ENCODE measurements at places on chromosomes 6 and 20. TPM values are rescaled to one million over a fixed set of nuclear protein-coding genes. Genes with fewer than 3 reads are reported as not detected.

GRCh38 chr6:2378046-2378657, 132.7 kb upstream of the GMDS start:
- H3K4me1 ChIP-seq: no peaks in the 10 kb centered on the region
- no peak for DNase-seq
- no peak overlapping the region for H3K27ac ChIP-seq
- H3K4me3 ChIP-seq: no peak overlapping the region

DNA sequence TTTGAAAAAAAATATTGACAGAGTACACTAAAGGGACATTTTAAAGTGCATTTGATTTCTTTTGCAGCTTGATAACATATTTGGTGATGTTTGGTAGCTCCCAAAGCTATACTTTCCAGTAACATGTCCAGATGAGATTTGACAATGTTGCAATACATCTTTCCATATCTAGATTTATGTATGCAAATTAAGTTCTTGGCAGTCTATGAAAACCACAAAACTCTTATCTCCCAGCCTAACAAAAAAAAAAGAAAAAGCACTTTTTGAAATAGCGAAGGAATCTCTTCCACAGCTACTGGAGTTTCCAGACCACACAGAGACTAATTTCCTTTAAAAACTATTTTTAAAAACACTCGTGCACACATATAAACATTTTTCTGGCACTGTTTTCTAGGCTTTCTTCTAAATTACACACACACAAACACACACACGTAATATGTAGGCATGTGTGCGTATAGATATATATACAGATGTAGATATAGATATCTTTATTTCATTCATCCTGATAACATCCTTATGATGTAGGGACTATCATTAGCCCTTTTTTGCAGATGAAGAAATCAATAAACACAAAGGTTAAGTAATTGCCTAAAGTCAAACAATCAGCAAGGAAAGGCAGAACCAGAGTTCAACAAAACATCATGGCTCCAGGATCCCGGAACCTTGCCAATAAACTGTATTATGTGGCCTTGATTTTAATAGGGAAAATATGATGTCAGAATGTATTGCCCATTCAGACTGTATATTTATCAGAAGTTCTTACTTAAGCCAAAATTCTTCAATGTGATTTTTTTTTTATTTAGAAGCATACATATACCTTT, 93.3 kb downstream of the ADGRB3 start:
- H3K27me3 ChIP-seq: no peaks in the 10 kb centered on the region
- H3K4me1 ChIP-seq: no peaks in the 10 kb centered on the region
- H3K36me3 ChIP-seq: no peaks in the 10 kb centered on the region
- no peak for DNase-seq
- no peak overlapping the region for H3K4me3 ChIP-seq

GRCh38 chr6:41750374-41750773, 3.2 kb upstream of the PGC start:
- no peak overlapping the region for H3K27ac ChIP-seq
- no peaks in the 10 kb centered on the region for H3K4me1 ChIP-seq
- H3K36me3 ChIP-seq: no peaks in the 10 kb centered on the region
- H3K4me3 ChIP-seq: no peak overlapping the region
- peaks cover 1% of the 10 kb centered on the region for H3K27me3 ChIP-seq

DNA sequence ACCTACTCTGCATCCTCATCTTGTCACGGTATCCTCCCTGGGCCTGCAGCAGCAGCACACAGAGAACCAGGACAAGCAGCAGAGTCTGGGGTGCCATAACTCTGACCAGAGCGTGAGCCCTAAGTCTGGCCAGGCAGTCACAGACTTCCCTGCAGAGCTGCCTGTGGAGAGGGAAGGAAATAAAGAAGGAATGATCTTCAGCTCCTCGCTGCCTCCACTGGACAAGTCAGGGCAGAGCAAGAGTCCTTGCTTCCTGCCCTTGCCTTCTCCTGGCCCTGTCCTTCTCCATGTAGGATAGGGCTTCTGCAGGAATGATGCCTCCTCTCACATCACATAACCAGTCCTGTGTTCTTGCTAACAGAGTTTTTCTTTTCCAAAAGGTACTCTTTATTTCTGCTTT, 15.9 kb upstream of the WFDC11 start:
- H3K27me3 ChIP-seq: peaks cover 12% of the 10 kb centered on the region
- H3K4me3 ChIP-seq: no peak overlapping the region
- H3K27ac ChIP-seq: no peak overlapping the region
- peaks cover 3% of the 10 kb centered on the region for H3K4me1 ChIP-seq

GRCh38 chr6:169213814-169214520, 39.7 kb downstream of the THBS2 start:
- H3K36me3 ChIP-seq: peaks cover 31% of the 10 kb centered on the region
- H3K27me3 ChIP-seq: peaks cover 24% of the 10 kb centered on the region
- H3K27ac ChIP-seq: no peak overlapping the region
- H3K4me3 ChIP-seq: no peak overlapping the region
- no peak for DNase-seq

DNA sequence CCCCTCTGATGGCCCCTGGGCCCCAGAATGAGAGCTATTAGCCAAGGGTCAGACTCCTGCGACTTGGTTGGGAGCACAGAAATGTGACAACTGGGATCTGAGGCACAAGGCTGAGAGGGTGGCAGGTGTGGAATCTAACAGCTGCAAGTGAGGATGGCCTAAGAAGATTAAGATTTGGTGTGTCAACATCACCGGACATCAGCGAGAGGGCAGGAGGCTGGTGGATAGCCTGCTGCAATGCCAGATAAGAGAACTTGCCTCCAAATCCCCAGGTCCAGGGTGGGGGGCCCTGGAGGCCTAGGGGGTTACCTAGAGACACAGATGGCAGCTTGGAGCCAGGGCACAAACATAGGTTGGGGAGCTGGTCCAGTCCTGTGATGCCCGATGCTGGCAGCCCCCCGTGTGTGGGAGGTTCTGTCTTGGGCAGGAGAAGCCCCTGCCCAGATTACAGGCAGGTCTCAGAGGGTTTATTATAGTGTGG, 155.8 kb downstream of the GRM4 start:
- H3K4me1 ChIP-seq: no peaks in the 10 kb centered on the region
- peaks cover 16% of the 10 kb centered on the region for H3K27me3 ChIP-seq
- H3K27ac ChIP-seq: no peak overlapping the region
- no peak for DNase-seq
- H3K36me3 ChIP-seq: no peaks in the 10 kb centered on the region
- no peak overlapping the region for H3K4me3 ChIP-seq

GRCh38 chr6:32940656-32941213, at the start of gene HLA-DMB:
HLA-DMB (minus strand) TSS chr6:32941028; CDS start chr6:32940807, 221 bp downstream.
- peak within 1 kb of the TSS; percentile 87 for H3K27ac ChIP-seq
- no peaks in the 10 kb centered on the region for H3K36me3 ChIP-seq
- H3K27me3 ChIP-seq: no peaks in the 10 kb centered on the region
- H3K4me3 ChIP-seq: peak within 1 kb of the TSS; percentile 89
- peaks cover 64% of the 10 kb centered on the region for H3K4me1 ChIP-seq
- no peak for DNase-seq

DNA sequence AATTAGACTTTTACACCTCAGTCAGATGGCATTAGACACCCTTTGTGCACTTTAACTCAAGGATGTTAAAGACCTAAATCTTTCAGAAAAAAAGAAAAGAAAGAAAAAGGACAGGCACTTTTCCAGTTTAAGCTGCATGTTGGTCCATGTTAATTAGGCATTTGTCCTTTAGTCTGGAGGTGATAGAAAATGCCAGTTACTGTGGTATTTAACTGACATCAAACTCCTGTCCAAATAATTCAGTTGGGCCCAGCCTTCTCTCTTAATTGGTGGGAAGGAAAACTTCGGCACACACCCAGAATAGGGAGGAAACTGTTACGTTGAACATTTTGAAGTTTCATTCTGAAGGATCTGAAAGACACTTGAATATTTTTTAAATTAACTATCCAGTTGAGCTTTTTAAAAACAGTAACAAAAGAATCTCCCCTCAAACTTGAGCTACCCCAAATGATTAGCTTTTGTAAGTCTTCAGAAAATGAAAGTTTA, 30.3 kb downstream of the RREB1 start:
- peaks cover 43% of the 10 kb centered on the region for H3K4me1 ChIP-seq
- no peaks in the 10 kb centered on the region for H3K36me3 ChIP-seq

GRCh38 chr20:23119456-23120216, 33.5 kb upstream of the CD93 start:
- DNase-seq: no peak
- no peaks in the 10 kb centered on the region for H3K36me3 ChIP-seq
- H3K4me3 ChIP-seq: no peak overlapping the region
- peaks cover 20% of the 10 kb centered on the region for H3K4me1 ChIP-seq
- H3K27me3 ChIP-seq: peaks cover 4% of the 10 kb centered on the region
- H3K27ac ChIP-seq: no peak overlapping the region

DNA sequence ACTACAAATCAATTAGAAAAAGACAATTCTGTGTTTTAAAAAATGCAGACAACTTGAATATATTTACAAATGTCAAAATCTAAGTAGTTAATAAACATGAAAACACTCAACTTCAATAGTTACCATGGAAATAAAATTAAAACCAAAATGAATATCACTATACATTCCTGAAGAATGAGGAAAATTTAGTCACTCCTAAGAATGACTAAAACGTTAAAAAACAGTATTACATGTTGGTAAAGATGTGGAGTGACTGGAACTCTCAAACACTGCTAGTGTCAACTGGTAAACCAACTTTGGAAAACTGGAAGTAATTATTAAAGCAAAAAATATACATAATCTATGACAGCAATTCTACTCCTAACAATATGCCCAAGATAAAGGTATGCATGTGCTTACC, 36.3 kb downstream of the AHI1 start:
- H3K4me1 ChIP-seq: peaks cover 7% of the 10 kb centered on the region
- H3K4me3 ChIP-seq: no peak overlapping the region
- peaks cover 6% of the 10 kb centered on the region for H3K36me3 ChIP-seq
- DNase-seq: no peak

- peaks cover 49% of the 10 kb centered on the region for H3K27me3 ChIP-seq
- H3K36me3 ChIP-seq: no peaks in the 10 kb centered on the region
- no peak for DNase-seq
- peak overlapping the region; percentile 40 for H3K4me3 ChIP-seq
Observed at GRCh38 chr6:151498327-151498726, 4.5 kb downstream of the CCDC170 start.

DNA sequence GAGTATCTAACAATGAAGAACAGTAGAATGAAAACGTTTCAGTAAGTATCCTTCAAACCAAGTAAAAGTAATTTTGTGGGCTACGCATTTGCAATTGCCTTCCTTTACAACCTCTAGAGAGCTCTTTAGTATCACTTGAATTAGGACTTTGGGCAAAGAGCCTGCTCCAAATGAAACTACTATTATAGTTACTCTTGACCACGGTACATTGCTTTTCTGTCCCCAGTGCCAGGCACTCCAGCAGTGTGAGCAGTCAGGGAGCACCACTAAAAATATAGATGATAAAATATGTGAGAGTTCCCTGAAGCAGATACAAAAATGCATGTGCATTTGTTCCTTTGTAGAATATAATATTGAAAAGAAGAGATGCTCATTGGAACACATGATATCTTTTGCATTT, 450.1 kb upstream of the MANEA start:
- no peaks in the 10 kb centered on the region for H3K4me1 ChIP-seq
- H3K4me3 ChIP-seq: no peak overlapping the region
- no peaks in the 10 kb centered on the region for H3K27me3 ChIP-seq
- no peak for DNase-seq

GRCh38 chr6:12442455-12442854, 152.3 kb downstream of the EDN1 start:
- no peak overlapping the region for H3K27ac ChIP-seq
- H3K4me1 ChIP-seq: no peaks in the 10 kb centered on the region
- DNase-seq: no peak
- H3K4me3 ChIP-seq: no peak overlapping the region

GRCh38 chr20:37500311-37500710, 20.7 kb upstream of the NNAT start:
- H3K4me3 ChIP-seq: no peak overlapping the region
- no peak for DNase-seq
- H3K27me3 ChIP-seq: no peaks in the 10 kb centered on the region
- H3K4me1 ChIP-seq: peaks cover 2% of the 10 kb centered on the region
- H3K27ac ChIP-seq: no peak overlapping the region

DNA sequence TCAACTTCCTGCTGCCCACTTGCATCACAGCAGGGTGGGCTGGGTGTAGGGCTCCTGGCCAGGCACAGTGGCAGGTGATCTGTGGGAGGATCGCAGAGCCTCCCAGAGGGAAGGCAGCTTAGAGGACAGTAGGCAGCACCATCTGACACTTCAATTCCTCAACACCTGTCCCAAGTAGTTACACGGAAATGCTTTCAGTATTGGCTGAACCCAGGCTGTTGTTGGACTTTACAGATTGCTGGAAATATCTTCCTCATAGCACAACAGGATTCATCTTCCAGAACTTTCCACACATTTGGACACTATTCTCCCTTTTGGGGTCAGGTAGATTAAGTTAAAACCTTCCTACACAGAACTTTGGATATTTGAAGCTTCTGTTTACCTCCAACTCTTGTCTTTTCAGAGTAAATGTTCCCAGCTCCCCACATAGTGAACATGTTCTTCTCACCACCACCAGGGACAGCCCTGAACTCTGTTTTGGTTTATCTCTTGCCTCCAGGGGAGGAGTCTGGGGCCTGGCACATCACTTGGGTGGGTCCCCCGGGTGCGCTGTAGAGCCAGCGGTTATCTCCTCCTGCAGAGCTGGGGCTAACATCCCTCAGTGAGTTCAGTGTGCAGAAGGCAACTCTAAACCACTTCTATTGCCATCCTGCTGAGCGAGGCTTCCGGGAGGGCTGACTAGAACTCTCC, 3.5 kb upstream of the SLC22A2 start:
- H3K4me3 ChIP-seq: no peak overlapping the region
- H3K4me1 ChIP-seq: peaks cover 7% of the 10 kb centered on the region
- no peak for DNase-seq

GRCh38 chr6:106281088-106281487, 44.5 kb downstream of the ATG5 start:
- no peak for DNase-seq
- H3K4me3 ChIP-seq: no peak overlapping the region
- peaks cover 9% of the 10 kb centered on the region for H3K36me3 ChIP-seq

GRCh38 chr6:113855500-113856374, 1.4 kb upstream of the MARCKS start:
- peaks cover 10% of the 10 kb centered on the region for H3K4me1 ChIP-seq
- peaks cover 31% of the 10 kb centered on the region for H3K27me3 ChIP-seq
- H3K36me3 ChIP-seq: peaks cover 4% of the 10 kb centered on the region
- DNase-seq: no peak
- H3K4me3 ChIP-seq: no peak overlapping the region

DNA sequence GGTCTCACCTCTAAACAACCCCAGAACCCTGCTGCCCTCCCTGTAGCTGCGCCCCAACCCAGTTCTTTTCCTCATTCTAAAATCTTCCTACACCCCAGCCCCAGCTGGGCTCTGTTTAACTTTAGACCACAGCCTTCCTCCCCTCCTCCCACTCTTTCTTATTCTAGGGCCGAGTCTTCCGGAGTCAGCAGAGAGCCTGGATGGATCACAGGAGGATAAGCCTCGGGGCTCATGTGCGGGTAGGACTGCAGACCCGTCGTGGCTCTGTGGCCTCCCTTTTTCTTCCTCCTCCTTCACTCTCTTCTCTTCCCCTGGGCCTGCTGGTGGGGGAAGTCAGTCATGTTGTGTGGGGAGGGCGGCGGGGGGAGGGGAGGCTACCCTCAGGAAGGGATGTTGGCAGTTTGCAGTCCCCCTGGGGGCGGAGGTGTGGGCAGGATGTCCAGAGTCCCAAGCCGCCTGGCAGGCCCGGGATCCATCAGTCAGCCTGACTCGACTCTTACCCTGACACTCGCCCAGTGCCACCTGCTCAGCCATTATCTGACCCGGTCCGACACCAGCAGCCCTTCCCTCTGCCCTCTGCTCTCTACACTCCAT, 8.1 kb downstream of the CAPN11 start:
- no peak overlapping the region for H3K27ac ChIP-seq
- H3K4me3 ChIP-seq: no peak overlapping the region
- no peak for DNase-seq
- no peaks in the 10 kb centered on the region for H3K4me1 ChIP-seq
- H3K27me3 ChIP-seq: peaks cover 26% of the 10 kb centered on the region

CALHM5 gene
- total RNA-seq: not detected

DEFB115 gene
- not detected for total RNA-seq

LSM2 gene
- total RNA-seq: 94.6 TPM

GPSM3 gene
- total RNA-seq: 131 TPM

ALDH5A1 gene
- 2.3 TPM for total RNA-seq
